ENCODE measurements at places on chromosomes 1 and 21.

GRCh38 chr1:154874465-154874864 is 4.4 kb upstream of the KCNN3 start:
- no peak for DNase-seq

DNA sequence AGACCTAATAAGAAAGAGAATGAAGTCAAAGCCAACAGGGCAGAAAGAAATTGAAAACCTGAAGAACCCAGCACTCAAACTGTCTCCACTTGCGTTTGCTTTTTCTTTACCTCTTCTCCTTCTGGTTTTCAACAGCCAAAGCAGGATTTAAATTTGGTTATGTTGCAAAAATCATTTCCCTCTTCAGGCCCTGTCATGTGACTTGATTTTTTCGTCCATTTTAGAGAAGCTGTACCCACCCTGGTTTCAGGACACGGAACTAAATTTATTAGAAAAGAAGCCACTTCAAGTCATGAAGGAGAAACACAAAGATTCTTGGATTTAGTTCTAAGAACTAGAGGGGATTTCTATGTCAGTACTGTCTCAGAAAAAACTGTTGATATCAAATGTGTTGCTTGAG is 1.0 kb upstream of the SYNJ1 start:
- DNase-seq = no peak

DNA sequence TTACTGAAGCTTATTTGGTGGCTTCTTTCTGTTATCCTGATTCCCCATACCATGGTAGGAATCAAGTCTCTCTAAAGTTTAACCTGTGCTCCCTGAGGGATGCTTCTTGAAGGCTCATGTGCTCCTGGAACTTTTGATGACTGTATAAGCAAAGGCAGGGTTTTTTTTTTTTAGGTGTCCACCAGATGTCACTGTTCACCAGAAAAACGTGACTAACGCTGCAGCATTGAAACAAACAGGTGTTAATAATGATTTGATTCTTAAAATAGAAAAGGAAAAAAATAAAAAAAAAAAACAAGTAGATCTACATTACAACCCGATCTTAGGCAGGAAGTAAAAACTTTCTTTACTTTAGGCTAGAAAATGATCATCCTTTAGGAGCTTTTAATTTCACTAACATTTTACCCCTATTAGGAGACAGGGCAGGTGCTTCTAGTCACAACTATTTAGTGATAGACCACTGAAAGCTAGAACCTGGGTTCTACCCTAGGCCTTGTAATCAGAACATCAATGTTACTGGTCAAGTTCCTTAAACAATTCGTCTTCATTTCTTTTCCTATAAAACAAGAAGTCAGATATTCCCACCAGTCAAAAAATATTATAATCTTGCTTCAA is 223.0 kb downstream of the PLA2G4A start:
- no peak for DNase-seq

DNA sequence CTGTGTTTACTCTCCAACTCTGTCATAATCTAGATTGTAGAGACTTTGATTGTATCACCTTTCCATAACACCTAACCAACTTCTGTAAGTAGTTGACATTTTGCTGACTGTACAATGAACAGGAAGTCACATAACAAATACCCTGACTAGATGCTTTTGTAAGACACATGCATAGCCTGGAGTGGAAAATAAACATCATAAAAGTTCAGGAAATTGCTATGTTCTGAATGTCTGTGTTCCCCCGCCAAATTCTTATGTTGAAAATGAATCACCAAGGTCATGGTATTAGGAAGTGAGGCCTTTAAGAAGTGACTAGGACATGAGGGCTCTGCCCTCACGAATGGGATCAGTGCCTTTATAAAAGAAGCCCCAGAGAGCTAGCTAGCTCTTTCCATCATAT is 40.4 kb upstream of the ZSWIM5 start:
- DNase-seq = no peak

DNA sequence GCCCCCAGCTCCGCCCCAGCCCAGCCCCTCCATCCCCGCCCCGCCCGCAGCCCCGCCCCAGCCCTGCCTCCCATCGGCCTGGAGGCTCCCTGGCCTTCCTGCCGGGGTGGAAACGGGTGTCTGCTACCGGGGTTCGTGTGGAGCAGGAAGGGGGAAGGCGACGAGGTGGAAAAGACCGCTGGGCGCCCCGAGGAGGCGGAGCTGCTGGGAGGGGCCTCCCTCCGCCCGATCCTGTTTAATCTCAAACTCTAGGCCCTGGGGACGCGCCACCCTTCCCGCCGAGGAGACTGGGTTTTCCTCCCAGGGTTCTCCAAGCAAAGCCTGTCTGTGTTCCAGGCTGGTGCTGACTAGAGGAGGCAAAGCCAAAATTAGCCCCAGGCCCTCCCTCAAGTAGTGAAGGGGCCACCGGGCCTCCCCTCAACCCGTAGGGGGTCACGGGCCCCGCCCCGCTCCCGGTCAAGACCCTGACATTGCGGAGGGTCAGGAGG is 16.2 kb upstream of the TTLL10 start:
- DNase-seq = peak; percentile 17

DNA sequence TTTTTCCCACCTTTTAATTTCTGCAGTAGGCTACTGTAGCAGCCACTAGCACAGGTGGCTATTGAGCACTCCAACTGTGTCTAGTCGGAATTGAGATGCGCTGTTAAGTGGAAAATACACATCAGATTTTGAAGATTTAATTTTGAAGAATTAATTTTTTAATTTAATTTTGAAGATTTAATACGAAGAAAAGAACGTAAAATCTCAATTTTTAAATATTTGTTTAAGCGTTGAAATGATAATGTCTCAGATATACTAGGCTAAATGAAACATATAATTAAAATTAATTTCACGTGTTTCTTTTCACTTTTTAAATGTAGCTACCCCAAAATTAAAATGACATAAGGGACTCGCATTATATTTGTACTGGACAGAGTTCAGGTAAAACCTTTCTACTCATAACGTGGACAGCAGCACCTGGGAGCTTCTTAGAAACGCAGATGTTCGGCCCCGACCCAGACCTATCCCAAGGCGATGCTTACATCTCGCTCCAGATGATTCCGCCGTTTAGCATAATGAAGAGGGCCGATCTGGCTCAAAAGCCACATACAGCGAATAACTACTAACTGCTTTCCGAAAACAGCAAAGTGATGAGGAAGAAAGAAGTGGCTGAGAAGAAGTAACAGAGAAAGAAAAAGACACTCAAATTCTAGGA is 717 bp downstream of the CRYZL1 start:
- no peak for DNase-seq

- no peak for DNase-seq
Observed at GRCh38 chr1:118961156-118961555, 27.0 kb downstream of the TBX15 start.

Measured in activated CD8-positive, alpha-beta memory T cell treated with anti-CD3 and anti-CD28 coated beads for 4 hours (primary cell).